ENCODE measurements at places on chromosomes 4 and X.

GRCh38 chrX:84187533-84188319, at the start of gene RPS6KA6:
RPS6KA6 (minus strand) TSS chrX:84188199; CDS start chrX:84187899, 300 bp downstream.
- H3K36me3 ChIP-seq = no peaks in the 10 kb centered on the region
- H3K4me1 ChIP-seq = no peaks in the 10 kb centered on the region
- no peak for DNase-seq
- no peaks in the 10 kb centered on the region for H3K27me3 ChIP-seq
- no peak within 1 kb of the TSS for H3K27ac ChIP-seq

GRCh38 chr4:143455211-143455610, 58.3 kb upstream of the SMARCA5 start:
- H3K36me3 ChIP-seq = no peaks in the 10 kb centered on the region
- H3K4me3 ChIP-seq = no peak overlapping the region
- H3K27me3 ChIP-seq = no peaks in the 10 kb centered on the region
- H3K27ac ChIP-seq = no peak overlapping the region
- DNase-seq = no peak

DNA sequence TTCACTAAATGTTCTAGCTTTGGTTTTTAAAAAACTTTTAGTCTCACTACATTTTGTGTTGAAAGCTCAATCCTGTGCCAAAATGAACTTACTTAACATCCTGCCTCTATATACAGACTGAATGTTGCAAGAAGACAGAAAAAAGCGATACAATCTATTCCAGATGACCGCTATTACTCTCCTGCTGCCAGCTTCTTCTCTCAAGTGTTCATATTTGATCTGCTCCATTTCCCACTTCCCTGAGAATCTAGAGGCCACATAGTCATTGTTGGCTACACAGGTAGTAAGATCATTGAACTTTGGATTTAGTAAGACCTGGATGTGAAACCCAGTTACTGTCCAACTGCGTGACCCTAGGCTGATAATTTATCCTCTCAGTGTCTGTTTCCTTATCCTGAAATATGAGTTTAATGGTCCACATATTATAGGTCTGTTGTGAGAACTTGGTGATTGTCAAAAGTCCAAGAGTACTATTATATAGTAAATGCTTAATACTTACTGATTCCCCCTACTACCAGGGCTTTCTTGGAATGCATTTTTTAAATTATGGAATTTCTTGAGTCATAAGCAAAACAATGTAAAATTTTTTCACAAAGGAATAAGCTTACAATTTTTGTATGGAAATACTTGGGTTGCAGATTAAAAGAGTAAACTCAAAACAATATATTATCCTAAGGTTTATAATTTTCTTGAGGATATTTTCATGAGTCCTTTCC, 976.8 kb upstream of the ADGRL3 start:
- no peak overlapping the region for H3K4me3 ChIP-seq
- no peak overlapping the region for H3K27ac ChIP-seq
- no peaks in the 10 kb centered on the region for H3K4me1 ChIP-seq
- H3K36me3 ChIP-seq = no peaks in the 10 kb centered on the region
- H3K27me3 ChIP-seq = no peaks in the 10 kb centered on the region

- no peaks in the 10 kb centered on the region for H3K4me1 ChIP-seq
- no peaks in the 10 kb centered on the region for H3K36me3 ChIP-seq
- H3K27ac ChIP-seq = peak overlapping the region; percentile 92
- H3K27me3 ChIP-seq = no peaks in the 10 kb centered on the region
- peak overlapping the region; percentile 64 for H3K4me3 ChIP-seq
- no peak for DNase-seq
Observed at GRCh38 chr4:102868153-102868780, 525 bp upstream of the CISD2 start.

- H3K4me3 ChIP-seq = no peak overlapping the region
- no peak for DNase-seq
- no peak overlapping the region for H3K27ac ChIP-seq
- no peaks in the 10 kb centered on the region for H3K27me3 ChIP-seq
- H3K36me3 ChIP-seq = no peaks in the 10 kb centered on the region
Observed at GRCh38 chr4:187961961-187962360, 33.6 kb upstream of the ZFP42 start.

- no peak overlapping the region for H3K27ac ChIP-seq
- no peak overlapping the region for H3K4me3 ChIP-seq
- no peaks in the 10 kb centered on the region for H3K4me1 ChIP-seq
- DNase-seq = no peak
Observed at GRCh38 chrX:84168095-84168494, 19.9 kb downstream of the RPS6KA6 start.

- H3K27me3 ChIP-seq = no peaks in the 10 kb centered on the region
- DNase-seq = no peak
- H3K27ac ChIP-seq = no peak overlapping the region
- H3K4me1 ChIP-seq = peaks cover 3% of the 10 kb centered on the region
Observed at GRCh38 chrX:130111220-130112154, 1.2 kb upstream of the ELF4 start.

GRCh38 chr4:44438687-44439086, 9.9 kb downstream of the KCTD8 start:
- no peaks in the 10 kb centered on the region for H3K27me3 ChIP-seq
- H3K4me1 ChIP-seq = no peaks in the 10 kb centered on the region
- DNase-seq = no peak
- no peak overlapping the region for H3K4me3 ChIP-seq
- no peaks in the 10 kb centered on the region for H3K36me3 ChIP-seq
- H3K27ac ChIP-seq = no peak overlapping the region

GRCh38 chr4:9976781-9977180, 44.5 kb downstream of the SLC2A9 start:
- H3K36me3 ChIP-seq = no peaks in the 10 kb centered on the region
- H3K27me3 ChIP-seq = no peaks in the 10 kb centered on the region
- DNase-seq = no peak
- H3K4me1 ChIP-seq = no peaks in the 10 kb centered on the region

DNA sequence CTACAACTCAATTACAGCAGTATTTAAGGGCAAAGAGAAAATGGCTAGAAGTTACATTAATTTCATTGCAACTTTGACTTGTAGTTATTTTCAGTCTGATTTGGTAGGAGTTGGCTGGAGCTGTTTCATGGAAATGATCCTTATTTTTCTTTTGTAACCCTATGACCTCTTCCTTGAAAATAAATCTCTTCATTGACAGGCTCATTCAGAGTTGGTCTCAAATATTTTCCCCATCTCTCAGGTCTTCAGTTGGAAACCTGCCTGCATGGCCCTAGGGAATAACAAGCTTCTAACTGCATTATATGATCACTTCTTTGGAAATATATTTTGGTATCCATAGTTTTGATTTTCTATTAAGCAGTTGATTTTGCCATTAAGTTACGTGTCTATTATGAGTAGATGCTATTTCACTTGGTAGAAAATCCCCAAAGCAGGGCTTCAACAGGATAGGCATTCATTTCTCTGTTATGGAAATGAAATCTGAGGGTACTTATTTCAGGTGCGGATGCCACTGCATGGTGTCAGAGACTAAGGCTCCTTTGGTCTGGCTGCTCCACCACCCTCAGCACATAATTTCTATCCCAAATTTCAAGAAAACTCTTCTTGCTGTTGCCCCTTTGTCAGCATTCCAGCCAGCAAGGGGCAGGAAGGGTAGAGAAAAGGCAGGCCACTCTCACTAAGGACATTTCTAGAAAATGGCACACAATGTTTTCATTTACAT, 502.5 kb downstream of the SPRY1 start:
- H3K4me3 ChIP-seq = no peak overlapping the region
- no peaks in the 10 kb centered on the region for H3K27me3 ChIP-seq
- H3K36me3 ChIP-seq = no peaks in the 10 kb centered on the region
- DNase-seq = no peak

GRCh38 chrX:56564921-56565840, 1.8 kb downstream of the UBQLN2 start:
- H3K27ac ChIP-seq = peak overlapping the region; percentile 94
- no peak for DNase-seq
- H3K4me1 ChIP-seq = no peaks in the 10 kb centered on the region
- peak overlapping the region; percentile 75 for H3K4me3 ChIP-seq
- no peaks in the 10 kb centered on the region for H3K36me3 ChIP-seq
- H3K27me3 ChIP-seq = no peaks in the 10 kb centered on the region

- H3K4me1 ChIP-seq = no peaks in the 10 kb centered on the region
- no peaks in the 10 kb centered on the region for H3K36me3 ChIP-seq
- no peaks in the 10 kb centered on the region for H3K27me3 ChIP-seq
- no peak overlapping the region for H3K27ac ChIP-seq
- H3K4me3 ChIP-seq = no peak overlapping the region
- DNase-seq = no peak
Observed at GRCh38 chr4:161359491-161359890, 804.3 kb downstream of the FSTL5 start.

DNA sequence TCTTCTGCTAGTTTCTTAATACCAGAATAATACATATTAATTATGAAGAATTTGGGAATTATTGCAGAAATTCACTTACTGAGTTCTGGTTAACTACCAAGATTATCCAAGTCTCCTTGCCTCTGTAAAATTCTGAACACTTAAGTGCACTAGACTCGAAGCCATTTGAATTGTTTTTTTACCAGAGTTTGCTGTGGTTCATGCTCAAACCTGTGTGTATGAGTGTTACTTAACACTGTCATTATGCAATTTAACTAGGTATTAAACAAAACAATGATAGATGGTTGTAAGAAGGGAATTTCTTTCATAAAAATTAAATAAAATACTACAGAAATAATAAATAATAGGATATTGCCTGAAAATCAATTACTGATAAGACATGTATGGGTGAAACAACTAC, 145.6 kb upstream of the FAT4 start:
- H3K27ac ChIP-seq = no peak overlapping the region
- H3K4me3 ChIP-seq = no peak overlapping the region
- no peaks in the 10 kb centered on the region for H3K4me1 ChIP-seq
- H3K36me3 ChIP-seq = no peaks in the 10 kb centered on the region
- H3K27me3 ChIP-seq = no peaks in the 10 kb centered on the region
- no peak for DNase-seq

DNA sequence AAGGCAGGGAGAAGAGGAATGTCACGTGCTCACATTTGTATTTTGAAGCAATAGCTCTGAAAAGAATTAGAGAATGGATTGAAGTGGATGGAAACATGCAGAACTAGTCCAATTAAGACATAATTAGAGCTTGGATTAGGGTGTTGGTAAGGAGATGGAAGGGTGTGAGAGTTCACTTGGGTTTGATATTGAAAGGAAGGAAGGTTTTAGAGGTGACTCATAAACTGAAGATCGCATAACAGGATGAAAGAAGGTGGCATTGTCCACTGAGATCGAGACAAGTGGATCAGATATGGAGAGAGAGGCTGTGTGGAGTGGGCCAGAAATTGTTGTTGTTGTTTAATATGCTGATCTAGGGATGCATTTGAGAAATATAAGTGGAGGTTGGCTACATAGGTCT, 244.0 kb upstream of the SMIM31 start:
- no peak overlapping the region for H3K27ac ChIP-seq
- H3K27me3 ChIP-seq = no peaks in the 10 kb centered on the region
- no peaks in the 10 kb centered on the region for H3K36me3 ChIP-seq
- no peak overlapping the region for H3K4me3 ChIP-seq
- DNase-seq = no peak
- H3K4me1 ChIP-seq = no peaks in the 10 kb centered on the region

DNA sequence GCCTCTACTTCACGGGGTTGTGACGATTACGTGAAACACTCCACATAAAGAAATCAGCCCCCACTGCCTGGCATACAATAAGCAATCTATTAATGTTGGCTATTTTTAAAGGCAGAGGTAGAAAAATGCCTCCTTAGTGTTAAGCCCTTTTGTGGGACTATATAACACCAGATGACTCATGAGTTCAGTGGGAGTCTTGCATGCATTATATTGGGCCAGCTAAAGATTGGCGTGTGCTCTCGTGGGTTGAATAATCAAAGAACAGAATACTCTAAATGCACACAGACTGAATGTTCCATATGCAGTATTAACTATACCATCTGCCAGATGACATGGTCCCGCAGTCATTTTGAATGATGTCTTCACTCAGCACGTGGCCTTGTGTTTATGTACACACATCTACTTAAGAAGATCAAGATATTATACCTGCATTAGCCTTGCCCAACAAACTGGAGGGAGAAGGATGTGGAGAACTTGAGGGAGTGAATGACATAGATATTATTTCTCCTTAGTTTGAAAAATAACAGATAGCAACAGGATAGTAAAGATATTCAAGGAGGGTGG, 85.0 kb upstream of the MYOZ2 start:
- no peak for DNase-seq
- H3K4me3 ChIP-seq = no peak overlapping the region
- H3K36me3 ChIP-seq = no peaks in the 10 kb centered on the region
- no peak overlapping the region for H3K27ac ChIP-seq

GRCh38 chr4:141306331-141306730, 85.6 kb downstream of the ZNF330 start:
- H3K4me3 ChIP-seq = no peak overlapping the region
- no peak overlapping the region for H3K27ac ChIP-seq
- H3K4me1 ChIP-seq = no peaks in the 10 kb centered on the region
- DNase-seq = no peak

DNA sequence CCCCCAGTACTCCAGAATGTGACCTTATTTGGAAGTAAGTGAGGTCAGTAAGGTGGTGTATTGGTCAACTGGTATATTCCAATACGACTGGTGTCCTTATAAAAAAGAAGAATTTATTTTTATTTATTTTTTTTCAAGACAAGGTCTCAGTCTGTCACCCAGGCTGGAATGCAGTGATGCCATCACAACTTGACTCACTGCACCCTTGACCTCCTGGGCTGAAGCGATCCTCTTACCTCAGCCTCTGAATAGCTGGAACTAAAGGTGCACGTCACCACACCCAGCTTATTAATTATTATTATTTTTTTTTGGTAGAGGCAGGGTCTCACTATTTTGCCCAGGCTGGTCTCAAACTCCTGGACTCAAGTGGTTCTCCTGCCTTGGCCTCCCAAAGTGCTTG, 115.1 kb upstream of the PITX2 start:
- no peaks in the 10 kb centered on the region for H3K27me3 ChIP-seq
- H3K27ac ChIP-seq = no peak overlapping the region
- no peak for DNase-seq
- no peak overlapping the region for H3K4me3 ChIP-seq
- H3K36me3 ChIP-seq = no peaks in the 10 kb centered on the region

DNA sequence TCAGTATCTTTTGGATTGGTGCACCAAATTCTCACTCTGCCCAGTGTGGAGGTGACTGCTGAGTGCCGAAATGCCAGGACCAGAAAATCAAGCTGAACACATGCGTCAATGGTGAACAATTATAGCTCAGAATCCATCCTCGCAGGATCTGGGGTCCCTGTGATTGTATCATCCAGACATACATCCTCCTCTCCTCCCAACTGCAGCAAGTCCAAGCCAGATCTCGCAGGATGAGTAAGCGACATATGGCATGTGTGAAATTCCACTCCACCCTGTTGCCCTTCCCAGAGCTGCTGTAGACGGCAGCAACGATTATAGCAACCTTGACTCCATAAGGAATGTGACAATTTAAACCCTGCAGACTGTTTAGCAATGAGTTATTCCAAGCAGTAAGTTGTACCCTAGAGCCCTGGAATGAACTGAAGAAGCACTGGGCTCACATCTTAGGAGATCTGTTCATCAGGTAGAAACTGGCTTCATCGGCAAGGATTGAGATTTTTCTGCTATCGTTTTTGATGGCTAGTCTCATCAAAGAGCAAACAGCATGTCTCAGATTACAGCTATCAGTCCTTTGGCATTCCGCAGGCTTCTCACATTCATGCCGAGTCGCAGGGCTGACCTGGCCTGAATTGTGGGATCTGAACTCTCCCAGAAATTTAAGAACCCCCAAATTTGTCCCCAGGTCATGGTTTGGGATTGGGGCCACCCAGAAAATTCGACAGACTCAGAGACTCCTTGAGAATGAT, 35.5 kb upstream of the SORBS2 start:
- H3K27ac ChIP-seq = no peak overlapping the region
- no peak overlapping the region for H3K4me3 ChIP-seq
- no peaks in the 10 kb centered on the region for H3K36me3 ChIP-seq
- no peaks in the 10 kb centered on the region for H3K4me1 ChIP-seq
